NCI-H1436 (cell line): ENCODE measurements at places on chromosomes 3 and 15.

DNA sequence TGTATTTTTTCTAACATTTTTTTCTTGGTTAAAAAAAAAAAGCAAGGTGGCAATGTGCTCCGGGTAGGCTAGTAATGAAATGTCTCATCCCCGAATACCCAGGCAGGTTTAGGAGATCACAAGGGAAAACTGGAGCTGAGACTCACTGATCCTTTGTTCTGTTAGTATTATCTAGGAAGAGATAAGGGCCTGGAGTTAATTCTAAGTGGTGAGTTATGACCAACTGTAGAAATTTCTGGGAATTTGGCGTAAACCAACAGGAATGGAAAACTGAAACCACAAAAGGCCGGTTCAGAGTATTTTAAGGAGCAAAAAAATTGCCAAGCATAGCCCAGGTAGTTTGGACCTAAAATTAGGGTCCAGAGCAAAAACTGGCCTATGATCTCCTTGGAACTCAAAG lies 12.4 kb downstream of the PPM1M start:
- DNase-seq = no peak

DNA sequence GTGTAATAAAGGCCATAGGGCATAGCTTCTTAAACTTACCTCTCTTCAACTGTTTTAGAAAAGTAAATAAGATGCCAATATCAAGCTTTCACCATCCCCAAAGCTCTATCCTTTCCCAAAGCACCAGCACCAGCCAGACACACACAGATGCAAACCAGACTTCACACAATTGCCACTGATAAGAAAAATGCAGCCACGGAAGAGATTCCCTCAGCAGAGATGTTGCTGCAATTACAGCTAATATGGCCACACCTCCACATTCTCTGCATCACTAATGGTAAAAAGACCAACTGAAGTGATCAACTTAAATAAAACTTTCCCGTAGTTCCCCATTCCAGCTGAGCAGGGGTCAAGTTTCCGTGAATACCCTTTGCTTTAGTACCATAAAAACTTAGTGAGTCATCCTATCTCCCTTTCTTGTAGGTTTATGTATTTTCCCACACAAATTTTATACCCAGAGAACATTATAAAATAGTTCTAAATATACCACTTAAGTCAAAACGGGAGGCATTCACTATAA lies 64.4 kb downstream of the SLC9A9 start:
- no peak for DNase-seq

DNA sequence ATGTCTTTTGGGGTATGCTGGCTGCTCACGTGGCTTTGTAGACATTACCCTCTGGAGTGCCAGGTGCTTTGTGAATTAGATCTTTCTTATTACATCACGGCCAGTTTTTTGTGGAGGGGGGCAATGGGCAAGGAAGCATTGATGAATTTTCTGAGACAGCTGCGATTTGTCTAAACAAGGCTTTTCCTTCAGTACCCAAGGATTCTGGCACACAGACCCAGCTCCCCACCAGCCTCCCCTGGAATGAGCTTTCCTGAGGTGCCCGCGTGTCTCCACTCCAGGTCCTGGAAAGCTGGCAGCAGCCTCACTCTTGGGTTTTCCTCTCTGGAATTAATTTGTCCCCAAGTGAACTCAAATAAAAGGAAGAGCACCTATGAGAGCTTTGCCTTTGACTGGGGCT lies 157.6 kb upstream of the CTDSPL start:
- DNase-seq = no peak

DNA sequence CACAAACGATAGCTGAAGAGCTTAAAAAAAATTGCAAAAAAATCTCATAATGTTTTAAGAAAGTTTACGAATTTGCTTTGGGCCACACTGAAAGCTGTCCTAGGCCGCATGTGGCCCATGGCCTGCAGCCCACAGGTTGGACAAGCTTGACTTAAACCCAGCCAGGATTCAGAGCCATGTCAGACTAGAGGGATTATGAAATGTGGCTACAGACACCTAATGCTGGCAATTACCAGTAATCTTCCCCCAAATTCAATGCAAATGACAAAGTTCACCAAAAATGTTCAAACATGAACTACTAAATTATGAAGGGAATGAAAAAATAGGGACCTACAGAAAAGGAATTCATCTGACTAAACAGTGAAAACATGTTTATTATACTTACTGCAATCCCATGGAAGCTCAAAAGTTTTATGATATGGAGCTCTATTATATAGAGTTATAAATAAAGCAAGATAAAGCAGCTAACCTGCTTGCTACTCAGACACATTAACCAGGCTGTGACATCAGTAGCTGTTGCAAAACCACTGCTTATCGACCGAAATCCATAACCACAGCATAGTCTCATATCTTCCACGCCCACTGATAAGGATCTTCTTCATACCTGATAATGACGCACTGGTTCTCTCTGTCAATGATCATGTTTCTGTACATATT lies 49.2 kb downstream of the LDHAL6B start:
- no peak for DNase-seq

DNA sequence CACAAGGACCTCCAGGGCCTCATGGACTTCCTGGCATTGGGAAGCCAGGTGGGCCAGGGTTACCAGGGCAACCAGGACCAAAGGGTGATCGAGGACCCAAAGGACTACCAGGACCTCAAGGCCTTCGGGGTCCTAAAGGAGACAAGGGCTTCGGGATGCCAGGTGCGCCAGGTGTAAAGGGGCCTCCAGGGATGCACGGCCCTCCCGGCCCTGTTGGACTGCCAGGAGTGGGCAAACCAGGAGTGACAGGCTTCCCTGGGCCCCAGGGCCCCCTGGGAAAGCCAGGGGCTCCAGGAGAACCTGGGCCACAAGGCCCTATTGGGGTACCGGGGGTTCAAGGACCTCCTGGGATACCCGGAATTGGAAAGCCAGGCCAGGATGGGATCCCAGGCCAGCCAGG lies 23.2 kb upstream of the CMSS1 start:
- DNase-seq = no peak

DNA sequence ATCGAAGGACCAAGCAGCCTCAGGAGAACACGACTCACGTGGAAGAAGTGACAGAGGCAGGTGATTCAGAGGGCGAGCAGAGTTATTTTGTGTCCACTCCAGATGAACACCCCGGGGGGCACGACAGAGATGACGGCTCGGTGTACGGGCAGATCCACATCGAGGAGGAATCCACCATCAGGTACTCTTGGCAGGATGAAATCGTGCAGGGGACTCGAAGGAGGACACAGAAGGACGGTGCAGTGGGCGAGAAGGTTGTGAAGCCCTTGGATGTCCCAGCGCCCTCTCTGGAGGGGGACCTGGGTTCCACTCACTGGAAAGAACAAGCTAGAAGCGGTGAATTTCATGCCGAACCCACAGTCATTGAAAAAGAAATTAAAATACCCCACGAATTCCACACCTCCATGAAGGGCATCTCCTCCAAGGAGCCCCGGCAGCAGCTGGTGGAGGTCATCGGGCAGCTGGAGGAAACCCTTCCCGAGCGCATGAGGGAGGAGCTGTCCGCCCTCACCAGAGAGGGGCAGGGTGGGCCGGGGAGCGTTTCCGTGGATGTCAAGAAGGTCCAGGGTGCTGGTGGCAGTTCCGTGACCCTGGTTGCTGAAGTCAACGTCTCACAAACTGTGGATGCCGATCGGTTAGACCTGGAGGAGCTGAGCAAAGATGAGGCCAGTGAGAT lies 26.0 kb downstream of the SYNM start:
- no peak for DNase-seq

- no peak for DNase-seq
These were observed 36.7 kb upstream of the GOLGA8B start for GRCh38 chr15:34620142-34620541.

DNA sequence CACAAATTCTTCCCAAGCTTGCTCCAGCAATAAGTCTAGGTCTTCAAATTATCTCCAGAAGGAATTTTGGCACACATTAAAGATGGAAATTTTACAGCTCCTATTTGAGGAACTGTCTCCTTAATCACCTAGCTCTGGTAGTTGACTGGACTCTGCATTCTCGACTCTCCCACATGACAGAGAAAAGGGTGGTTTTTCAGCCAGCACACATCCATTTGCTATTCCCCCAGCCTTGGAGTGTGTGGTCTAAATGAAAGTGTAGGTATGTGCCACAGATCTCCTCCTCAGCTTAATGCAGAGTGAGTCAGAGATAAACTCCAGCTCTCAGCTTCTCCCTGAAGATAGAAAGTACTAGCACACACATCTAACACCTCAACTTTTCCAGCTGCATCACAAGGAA lies 62.2 kb upstream of the ALCAM start:
- DNase-seq = no peak

DNA sequence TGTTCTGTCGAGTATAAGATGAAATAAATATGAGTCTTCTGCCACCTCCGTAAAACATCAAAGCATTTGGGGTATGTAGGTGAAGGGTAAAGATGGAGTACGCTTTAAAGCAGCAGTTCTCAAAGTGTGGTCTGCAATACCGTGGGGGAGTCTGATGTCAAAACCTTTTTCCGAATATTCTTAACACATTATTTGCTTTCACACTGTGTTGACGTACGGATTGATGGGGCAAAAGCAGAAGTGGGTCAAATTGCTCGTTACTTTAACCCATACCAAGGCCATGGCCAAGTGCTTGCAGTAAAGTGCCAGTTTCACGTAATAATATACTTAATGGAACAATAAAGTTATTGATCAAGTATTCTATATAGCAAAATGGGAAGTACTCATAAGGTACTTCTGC lies 36.3 kb downstream of the PAK2 start:
- DNase-seq = no peak

DNA sequence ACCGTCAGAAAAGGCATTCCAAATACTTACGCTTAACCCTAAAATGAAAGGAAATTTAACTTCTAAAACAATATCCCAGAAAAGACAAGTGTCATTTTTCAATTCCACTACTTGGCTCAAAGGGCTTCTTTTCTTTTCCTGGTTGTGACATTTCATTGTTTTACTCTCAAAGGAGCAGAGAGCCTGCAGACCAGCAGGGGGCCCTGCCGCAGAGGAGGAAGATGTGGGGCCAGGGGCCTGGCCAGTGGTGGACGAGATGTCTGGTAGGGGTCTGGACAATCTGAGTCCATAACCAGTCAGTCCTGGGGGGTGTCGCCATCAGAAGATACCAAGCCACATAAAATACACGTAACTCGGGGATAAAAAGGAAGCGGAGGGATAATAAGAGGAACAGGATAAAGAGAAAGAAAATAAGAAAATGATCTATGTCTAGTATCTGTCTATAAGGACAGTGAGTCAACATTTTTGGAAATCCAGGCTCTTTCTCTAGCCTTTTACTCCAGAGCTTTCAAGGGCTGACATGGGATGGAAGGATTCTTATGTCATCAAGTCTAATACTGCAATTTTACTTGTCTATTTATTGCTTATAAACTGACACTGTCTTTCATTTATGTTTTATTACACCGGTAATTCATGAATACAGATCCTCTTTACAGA lies 54.2 kb upstream of the ARHGEF3 start:
- DNase-seq = no peak

- DNase-seq = no peak
These were observed 22.6 kb upstream of the TPRG1 start for GRCh38 chr3:189149203-189149602.

GRCh38 chr3:8458238-8458661 lies 43.4 kb upstream of the LMCD1 start:
- DNase-seq = no peak

DNA sequence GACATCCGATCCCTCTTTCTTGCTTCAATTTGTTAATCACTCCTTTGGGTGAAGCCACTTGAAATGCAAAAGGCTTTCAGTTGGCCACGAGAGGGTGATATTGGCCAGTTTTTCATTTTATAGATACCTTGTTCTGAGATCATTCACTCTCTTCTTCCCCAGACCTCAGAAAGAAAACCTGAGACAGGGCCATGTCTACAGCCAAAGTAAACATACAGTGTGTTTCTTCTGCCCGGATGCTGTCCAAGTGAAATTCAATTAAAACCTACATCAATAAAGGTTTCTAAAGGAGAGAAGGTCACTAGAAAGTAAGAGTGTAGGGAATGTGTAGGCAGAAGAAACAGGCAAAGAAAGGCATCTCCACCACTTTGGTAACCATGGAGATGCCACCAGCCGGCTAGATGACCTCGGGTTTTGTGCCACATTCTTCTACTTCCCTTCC lies 39.5 kb upstream of the FMN1 start:
- DNase-seq = no peak

DNA sequence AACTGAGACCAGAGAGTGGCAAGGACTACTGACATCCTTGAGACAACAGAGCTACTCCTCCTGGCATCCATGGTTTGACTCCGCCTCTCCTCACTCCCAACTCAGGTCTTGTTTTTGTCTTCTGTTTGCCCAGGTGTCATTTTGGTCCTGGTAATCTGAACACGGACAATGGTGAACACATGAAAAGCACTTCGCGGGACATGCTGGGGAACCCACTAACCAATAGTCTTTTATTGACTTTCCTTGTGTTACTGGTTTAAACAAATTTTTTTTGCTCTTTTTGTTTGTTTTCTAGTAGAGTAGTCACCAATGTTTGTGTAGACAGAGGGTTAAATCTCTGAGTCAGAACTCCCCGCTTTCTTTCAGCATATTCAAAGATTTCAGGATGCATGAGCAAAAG lies 38.4 kb downstream of the LARP6 start:
- DNase-seq = no peak

- DNase-seq = no peak
These were observed 49.9 kb upstream of the NEDD4 start for GRCh38 chr15:56042982-56043980.

DNA sequence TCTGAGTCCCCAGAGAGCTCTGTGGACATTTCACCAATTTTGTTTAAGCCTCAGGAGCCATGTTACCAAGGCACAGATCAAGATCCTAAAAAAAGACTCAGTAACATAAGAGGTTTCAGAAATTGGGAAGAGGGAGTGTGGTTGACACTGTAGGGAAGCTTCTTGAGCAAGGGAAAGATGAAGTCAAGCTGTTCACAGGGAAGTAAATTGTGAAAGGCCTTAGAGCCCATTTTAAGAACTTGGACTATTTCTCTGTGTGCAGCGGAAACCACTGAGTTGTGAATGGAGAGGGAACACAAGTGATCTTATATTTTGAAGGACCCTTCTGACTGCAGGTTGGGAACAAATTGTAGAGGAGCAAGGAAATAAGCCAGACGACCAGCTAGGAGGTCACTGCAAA lies 18.7 kb downstream of the BCL2A1 start:
- DNase-seq = no peak

- DNase-seq = no peak
These were observed 357.7 kb downstream of the CLSTN2 start for GRCh38 chr3:140292684-140293083.

- peak; percentile 28 for DNase-seq
These were observed 23.5 kb downstream of the ZNF80 start for GRCh38 chr3:114213627-114214541.

DNA sequence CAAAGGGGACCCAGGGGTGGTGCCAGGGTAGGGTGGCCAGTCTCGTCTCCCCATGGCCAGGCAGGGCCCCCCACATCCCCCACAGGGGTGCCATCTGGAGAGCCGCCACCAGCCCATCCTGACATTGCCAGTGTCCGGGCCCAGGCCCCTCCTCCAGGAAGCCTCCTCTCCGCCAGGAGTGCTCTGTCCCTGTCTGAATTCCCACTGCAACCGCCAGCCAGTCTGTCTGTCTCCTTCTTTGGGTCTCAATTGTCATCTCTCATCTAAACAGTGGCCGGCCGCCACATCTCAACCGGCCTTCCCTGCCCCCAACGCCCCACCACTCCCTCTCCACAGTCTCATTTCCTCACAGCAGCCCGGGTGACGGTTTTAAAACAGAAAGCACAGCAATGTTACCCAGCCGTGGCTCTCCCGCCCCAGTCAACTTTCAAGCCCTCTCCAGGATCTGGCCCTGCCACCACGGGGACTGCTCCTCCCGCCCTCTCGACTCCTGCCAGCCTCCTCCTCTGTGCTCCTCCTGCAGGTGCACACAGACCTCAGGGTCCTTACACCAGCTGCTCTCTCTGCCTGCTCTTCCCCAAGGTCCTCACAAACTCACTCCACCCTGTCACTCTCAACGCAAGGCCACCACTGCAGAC lies 57.0 kb downstream of the IQSEC1 start:
- peak; percentile 31 for DNase-seq

- DNase-seq = no peak
These were observed 108.8 kb upstream of the PLAAT1 start for GRCh38 chr3:193132241-193132640.
